ENCODE measurements at places on chromosomes 7 and 10. TPM values are rescaled to one million over a fixed set of nuclear protein-coding genes. Genes with fewer than 3 reads are reported as not detected.

DNA sequence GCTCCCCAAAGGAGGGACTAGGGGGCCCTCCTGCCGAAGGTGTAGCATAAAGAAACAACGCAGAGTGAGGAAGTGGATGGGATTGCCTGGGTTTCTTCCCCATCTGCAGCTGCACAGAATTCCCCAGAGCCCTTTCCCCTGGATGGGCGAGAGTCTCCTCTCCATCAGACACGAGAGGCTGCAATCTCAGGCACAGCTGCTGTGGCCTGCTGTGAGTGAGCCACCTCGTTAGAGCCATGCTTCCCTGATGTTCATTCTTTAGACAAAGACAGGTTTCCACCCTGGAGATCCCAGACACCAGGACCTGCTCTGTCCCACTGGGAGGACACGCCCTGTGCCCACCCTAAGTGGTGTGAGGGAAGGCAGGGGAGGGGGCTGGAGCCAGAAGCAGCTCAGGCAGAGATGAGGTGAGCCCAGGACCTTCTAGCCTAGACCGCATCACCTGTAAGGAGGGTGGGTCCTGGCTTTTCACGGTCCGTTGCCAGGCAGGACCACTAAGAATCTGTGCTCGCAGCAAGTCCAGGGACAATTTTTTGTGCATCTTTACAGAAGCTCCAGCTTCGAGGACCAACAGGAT is 268.6 kb upstream of the TCERG1L start:
- no peak for DNase-seq

DNA sequence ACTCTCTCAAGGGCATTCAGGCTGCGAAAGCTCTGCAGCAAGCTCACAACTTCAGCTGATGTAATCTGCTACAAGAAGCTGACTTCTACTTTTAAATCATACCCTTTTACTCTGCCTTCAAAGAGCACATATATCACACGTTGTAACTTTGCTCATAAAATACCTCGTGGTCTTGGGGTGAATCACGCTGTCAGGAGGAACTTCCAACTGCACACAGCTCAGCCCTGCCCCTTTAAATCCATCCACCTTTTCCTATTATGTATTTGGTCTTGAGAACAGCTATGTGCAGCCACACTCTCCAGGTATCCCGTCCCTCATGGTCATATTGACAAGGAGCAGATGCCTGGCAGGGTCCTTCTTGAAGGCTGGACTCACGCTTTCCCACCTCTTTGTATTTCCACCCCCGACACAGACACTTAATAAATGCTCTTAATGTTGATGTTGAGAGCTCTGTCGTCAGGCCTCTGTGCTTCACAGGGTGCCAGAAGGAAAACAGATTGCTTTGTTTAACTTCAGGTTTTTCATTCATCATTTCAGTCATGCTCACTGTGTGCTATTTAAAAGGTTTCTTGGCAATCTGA is 47.6 kb downstream of the ICA1 start:
- no peak for DNase-seq

GRCh38 chr7:26199301-26200037 is 1.1 kb downstream of the HNRNPA2B1 start:
- no peak for DNase-seq

DNA sequence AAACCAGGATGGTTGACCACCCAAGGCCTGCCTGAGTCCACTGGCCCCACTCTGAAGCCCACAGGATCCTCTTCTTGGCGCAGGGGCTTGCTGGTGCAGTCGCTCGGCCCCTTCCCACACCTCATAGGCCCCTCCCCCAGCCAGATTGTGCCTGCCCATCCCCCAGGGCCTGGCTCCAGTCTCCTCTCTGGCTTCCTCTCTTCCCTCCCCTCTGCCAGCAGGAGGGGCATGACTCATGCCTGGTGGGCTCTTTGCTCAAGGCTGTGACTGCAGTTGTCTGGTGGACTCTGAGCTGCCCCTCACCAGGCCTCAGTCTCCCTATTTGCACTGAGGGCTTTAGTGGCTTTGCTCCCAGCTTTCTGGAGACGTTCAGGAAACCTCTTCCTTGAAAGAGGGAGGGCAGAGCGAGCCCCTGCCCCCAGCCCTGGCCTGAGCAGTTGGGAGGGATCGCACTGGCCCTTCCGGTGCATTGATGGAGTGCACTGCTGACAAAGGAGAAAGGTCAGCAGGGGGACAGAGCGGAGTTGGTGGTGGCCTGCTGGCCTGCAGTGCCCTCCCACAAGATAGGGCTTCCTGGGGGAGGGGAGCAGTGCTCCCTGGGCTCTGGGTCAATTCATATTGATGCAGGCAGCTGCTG is 60.7 kb downstream of the ZMIZ1 start:
- no peak for DNase-seq

GRCh38 chr7:68485253-68485917 is 1112.9 kb upstream of the AUTS2 start:
- no peak for DNase-seq

- no peak for DNase-seq
These were observed 126.1 kb upstream of the BMPER start for GRCh38 chr7:33779216-33779615.

DNA sequence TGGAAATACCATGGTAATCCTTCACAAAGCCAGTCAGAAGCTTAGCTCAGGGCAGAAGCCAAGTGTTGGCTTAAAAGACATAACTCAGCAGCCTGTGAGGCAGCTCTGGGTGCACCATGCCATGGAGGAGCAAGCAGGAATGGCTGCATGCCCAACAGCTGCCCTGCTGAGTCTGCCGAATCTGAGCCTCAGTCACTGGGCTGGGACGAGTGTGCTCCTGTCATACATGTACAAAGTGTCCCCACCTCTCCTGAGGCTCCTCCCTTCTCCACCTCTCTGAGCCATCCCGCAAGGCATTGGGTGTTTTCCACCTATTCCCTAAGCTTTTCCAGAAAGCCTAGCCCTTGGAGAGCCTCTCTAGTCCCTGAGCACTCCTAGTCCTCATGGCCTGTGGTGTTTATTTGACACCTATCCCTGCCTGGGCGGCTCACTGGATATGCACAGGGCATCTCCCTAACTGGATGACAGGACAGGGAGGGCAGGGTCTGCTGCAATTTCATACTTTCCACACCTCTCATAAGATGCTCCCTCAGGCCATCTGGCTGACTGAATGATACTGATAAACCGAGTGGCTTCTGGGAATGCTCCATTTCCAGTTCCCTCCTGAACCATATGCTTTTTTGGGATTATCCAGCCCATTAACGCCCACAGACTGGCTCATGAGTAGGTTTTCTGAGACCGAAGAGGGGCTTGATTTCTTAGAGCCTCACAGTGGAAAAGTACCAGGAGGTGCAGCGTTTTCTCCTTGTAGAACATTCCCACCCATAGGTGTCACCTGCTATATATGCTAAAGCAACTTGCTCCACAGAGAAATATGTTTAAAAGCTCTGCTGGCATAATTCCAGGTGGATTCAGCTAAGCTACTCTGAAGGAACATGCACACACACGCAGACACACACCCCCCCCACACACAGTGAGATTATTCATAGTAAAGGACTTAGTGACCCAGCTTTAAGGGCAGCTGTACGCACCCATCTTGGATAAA is 199.3 kb downstream of the SNX10 start:
- DNase-seq: no peak

DNA sequence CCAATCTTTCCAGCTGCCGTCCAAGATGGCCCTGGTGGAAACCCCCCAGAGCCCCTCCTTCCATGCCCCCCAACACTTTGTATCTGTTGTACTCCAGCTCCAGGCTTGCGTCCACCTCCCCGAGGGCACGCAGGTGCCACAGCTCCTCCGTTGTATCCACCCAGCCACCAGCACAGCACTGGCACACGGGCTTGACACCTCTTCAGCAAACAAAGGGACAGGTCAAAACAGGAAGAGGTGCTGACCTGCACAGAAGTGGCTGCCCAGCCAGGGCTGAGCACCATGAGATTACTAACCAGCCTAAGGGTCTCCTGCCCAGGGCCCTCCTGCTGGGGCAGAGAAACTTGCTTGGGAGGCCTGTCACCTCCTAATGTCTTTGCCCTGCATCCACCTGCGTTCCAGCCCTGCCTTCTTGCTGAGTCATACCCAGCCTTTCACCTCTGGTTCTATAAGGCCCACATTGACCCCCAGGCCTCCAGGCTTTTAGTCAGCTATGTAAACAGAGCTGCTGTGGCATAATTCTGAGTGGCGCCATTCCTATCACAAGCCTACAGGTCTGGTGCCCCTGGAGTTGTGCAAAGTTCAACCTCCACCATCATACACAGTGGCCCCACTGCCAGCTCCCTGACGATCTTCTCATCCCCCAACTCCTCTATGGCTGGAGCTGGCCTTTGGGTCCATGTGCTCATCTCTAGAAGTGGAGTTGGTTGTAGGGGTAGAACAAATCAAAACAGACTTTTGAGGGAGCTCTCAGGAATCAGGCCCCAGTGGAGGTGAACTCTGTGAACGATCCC is 20.9 kb downstream of the SLC29A3 start:
- DNase-seq: no peak

GRCh38 chr7:139576179-139576973 is 52.9 kb downstream of the CLEC2L start:
- no peak for DNase-seq

Gene RPA3
- total RNA-seq: 163 TPM

Gene GRM8
- total RNA-seq: not detected

Gene MRLN
- not detected for total RNA-seq

Gene GDF2
- total RNA-seq: not detected

All from activated naive CD4-positive, alpha-beta T cell treated with anti-CD3 and anti-CD28 coated beads, Interleukin-2, amount 50 U/mL, for 72 hours (primary cell).